Transverse colon (tissue), 4 donors: ENCODE measurements at places on chromosomes 4 and X. TPM values are rescaled to one million over a fixed set of nuclear protein-coding genes. Genes with fewer than 3 reads are reported as not detected.

GYPA gene
- total RNA-seq = not detected

RHOXF2B gene
- not detected for total RNA-seq

SLC35A2 gene
- 29.5 TPM for total RNA-seq

FGG gene
- total RNA-seq = not detected

GPM6B gene
- 4.0 TPM for total RNA-seq

C1QTNF7 gene
- 3.7 TPM for total RNA-seq

DCUN1D4 gene
- total RNA-seq = 36.4 TPM

TECRL gene
- total RNA-seq = not detected

CORIN gene
- 1.6 TPM for total RNA-seq

CWH43 gene
- 32.1 TPM for total RNA-seq

DNA sequence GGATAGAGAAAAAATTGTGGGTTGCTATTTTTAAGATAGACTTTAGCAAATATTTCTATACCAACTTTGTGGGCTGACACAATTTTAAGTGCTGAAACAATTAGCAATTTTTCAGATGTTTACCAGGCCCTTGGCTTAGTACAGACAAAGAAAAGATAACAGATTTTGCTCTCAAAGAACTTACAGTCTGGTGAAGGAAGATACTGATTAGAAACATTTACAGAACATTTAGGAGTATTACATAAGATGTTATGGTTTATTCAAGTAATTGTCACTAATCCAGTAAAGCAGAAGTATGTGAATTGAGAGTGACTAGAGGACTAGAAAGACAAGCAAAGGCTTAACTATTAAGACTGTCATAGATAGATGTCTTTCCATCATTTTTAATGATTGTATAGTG, 35.3 kb upstream of the NDUFC1 start:
- no peaks in the 10 kb centered on the region for H3K27me3 ChIP-seq
- H3K27ac ChIP-seq = no peak overlapping the region
- H3K4me3 ChIP-seq = no peak overlapping the region
- no peaks in the 10 kb centered on the region for H3K4me1 ChIP-seq
- peaks cover 16% of the 10 kb centered on the region for H3K36me3 ChIP-seq

DNA sequence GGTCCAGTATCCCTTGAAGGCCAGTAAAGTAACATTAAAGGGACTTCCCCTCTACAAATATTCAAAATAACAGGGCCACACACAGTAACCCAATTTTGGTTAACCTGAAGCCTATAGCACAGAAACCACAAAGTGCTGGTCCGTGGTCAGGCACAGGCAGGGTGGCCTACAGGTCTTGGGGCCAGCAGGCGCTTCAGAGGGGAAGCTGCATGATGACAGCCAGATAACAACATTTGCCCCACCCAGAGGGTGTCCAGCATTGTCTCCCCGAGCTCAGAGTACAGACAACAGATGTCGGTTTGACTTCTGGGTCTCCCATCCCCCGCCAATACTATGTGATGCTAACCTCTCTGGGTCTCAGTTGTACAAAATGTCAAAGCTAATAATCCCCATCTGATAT, 51.1 kb downstream of the SH3KBP1 start:
- no peak overlapping the region for H3K4me3 ChIP-seq
- DNase-seq = no peak
- no peaks in the 10 kb centered on the region for H3K36me3 ChIP-seq
- no peaks in the 10 kb centered on the region for H3K4me1 ChIP-seq

GRCh38 chr4:183157215-183157614, 58.2 kb downstream of the WWC2 start:
- no peaks in the 10 kb centered on the region for H3K27me3 ChIP-seq
- no peak overlapping the region for H3K4me3 ChIP-seq
- no peaks in the 10 kb centered on the region for H3K36me3 ChIP-seq
- DNase-seq = no peak
- no peaks in the 10 kb centered on the region for H3K4me1 ChIP-seq

GRCh38 chr4:125254106-125254505, 60.6 kb upstream of the FAT4 start:
- no peaks in the 10 kb centered on the region for H3K36me3 ChIP-seq
- DNase-seq = no peak
- H3K27ac ChIP-seq = no peak overlapping the region
- no peaks in the 10 kb centered on the region for H3K27me3 ChIP-seq
- H3K4me1 ChIP-seq = no peaks in the 10 kb centered on the region

GRCh38 chr4:70297576-70297975, 37.2 kb upstream of the CABS1 start:
- no peaks in the 10 kb centered on the region for H3K4me1 ChIP-seq
- no peak for DNase-seq
- H3K27ac ChIP-seq = no peak overlapping the region
- no peaks in the 10 kb centered on the region for H3K27me3 ChIP-seq
- H3K4me3 ChIP-seq = no peak overlapping the region

GRCh38 chr4:86393749-86394148, 33.9 kb upstream of the MAPK10 start:
- H3K4me1 ChIP-seq = no peaks in the 10 kb centered on the region
- H3K27me3 ChIP-seq = no peaks in the 10 kb centered on the region
- no peak for DNase-seq
- H3K4me3 ChIP-seq = no peak overlapping the region

- no peaks in the 10 kb centered on the region for H3K27me3 ChIP-seq
- H3K36me3 ChIP-seq = no peaks in the 10 kb centered on the region
- H3K4me1 ChIP-seq = peaks cover 9% of the 10 kb centered on the region
- no peak overlapping the region for H3K27ac ChIP-seq
Measured at GRCh38 chr4:30862196-30862595, 142.0 kb downstream of the PCDH7 start.

DNA sequence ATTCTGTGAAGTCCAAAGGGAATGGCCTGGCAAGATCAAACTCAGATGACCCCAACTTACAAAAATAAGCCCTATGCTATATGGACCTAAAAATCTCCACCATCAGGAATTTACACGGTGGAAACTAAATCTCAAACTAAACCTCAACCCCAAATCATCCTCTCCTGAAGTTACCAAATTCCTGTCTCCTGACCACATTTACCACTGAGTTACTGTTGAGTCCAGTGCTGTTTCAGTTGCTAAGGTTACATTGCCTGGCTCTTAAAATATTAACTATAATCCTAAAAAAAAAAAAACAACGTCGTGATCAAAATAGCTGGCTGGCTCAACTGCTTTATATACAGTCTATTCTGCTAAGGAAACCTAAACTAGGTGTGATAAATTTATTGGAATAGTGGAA, 315.2 kb upstream of the SLIT2 start:
- no peaks in the 10 kb centered on the region for H3K36me3 ChIP-seq
- no peak for DNase-seq
- no peak overlapping the region for H3K4me3 ChIP-seq
